Upper lobe of left lung (tissue), 6 donors: ENCODE measurements at places on chromosomes 6 and 20. TPM values are rescaled to one million over a fixed set of nuclear protein-coding genes. Genes with fewer than 3 reads are reported as not detected.

- peaks cover 9% of the 10 kb centered on the region for H3K4me1 ChIP-seq
- DNase-seq = no peak
- H3K27ac ChIP-seq = no peak overlapping the region
- peaks cover 7% of the 10 kb centered on the region for H3K27me3 ChIP-seq
Measured at GRCh38 chr6:39791311-39791710, 865 bp upstream of the DAAM2 start.

DNA sequence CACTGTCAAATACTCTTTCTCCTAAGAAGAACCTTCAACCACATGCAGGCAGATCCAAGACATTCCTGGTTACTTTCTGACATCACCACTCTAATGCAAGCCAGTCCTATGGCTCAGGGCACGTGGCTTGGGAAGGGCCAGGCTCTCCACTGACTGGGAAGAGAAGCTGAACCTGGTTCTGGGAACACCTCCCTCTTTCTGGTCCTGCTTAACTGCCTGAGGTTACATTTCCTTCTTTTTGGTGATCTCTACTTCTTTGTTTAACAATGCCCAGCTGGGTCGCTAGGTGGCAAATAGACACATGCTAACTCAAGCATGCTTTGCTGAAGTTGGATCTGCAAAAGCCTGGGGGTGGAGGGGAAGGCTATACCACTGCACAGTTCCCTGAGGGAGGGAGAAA is 249.8 kb downstream of the GMDS start:
- H3K27me3 ChIP-seq = no peaks in the 10 kb centered on the region
- no peak overlapping the region for H3K4me3 ChIP-seq
- DNase-seq = no peak
- H3K4me1 ChIP-seq = no peaks in the 10 kb centered on the region
- H3K27ac ChIP-seq = no peak overlapping the region

Gene GPR63
- total RNA-seq = 0.22 TPM

GRCh38 chr6:16903470-16903869 is 142.2 kb upstream of the ATXN1 start:
- peak; percentile 27 for DNase-seq
- H3K4me1 ChIP-seq = peaks cover 6% of the 10 kb centered on the region
- no peak overlapping the region for H3K27ac ChIP-seq
- H3K36me3 ChIP-seq = no peaks in the 10 kb centered on the region
- H3K27me3 ChIP-seq = no peaks in the 10 kb centered on the region

Gene LAMA4
- 59.9 TPM for total RNA-seq

Gene SLC35F1
- total RNA-seq = not detected

- no peaks in the 10 kb centered on the region for H3K36me3 ChIP-seq
- H3K27ac ChIP-seq = no peak overlapping the region
- H3K4me1 ChIP-seq = peaks cover 4% of the 10 kb centered on the region
- no peaks in the 10 kb centered on the region for H3K27me3 ChIP-seq
Measured at GRCh38 chr6:126069449-126069848, 83.1 kb downstream of the TRMT11 start.
